Lung (tissue), 17 donors: ENCODE measurements at places on chromosomes 7 and 10.

- DNase-seq = no peak
Measured at GRCh38 chr10:71837098-71837827, 13.8 kb downstream of the PSAP start.

GRCh38 chr7:101501351-101501750, 127.7 kb downstream of the MYL10 start:
- no peak for DNase-seq

- DNase-seq = no peak
Measured at GRCh38 chr7:132882714-132883428, 199.0 kb downstream of the CHCHD3 start.

GRCh38 chr7:135193615-135194081, 17.7 kb downstream of the WDR91 start:
- DNase-seq = no peak

DNA sequence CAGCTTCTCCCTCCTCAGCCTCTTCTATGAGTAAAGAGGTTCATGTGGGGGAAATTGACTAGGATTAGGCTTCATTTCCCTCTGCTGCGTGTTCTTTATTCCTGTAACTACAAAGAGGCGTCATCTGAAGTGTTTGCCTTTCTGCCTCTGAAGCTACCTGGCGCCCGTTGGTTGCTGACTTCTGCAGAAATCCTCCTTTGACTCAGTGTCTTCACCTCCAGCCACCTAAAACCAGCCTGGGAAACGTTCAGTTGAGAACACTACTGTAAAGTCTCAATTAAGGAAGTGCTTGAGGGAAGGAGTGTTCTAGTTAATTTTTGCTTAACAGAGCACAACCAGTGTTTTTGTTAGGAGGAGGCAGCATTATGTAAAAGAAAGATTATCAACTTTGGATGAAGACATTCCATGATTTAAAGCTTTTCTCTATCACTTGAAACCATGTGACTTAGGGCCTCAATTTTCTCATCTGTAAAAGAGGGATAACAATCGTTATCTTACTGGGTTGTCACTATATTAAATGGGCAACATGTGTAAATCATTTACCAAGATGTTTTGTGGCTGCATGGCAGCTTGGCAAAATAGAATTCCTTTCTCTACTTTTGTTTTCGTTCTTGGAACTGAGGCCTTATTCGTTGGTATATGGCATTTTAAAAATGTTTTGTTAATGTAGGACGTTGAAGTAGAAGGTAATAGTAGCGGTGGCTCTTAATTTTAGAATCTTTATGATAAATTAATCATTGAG, 642.9 kb downstream of the SDK1 start:
- DNase-seq = peak; percentile 28

GRCh38 chr10:69748621-69749020, 53.1 kb upstream of the COL13A1 start:
- DNase-seq = no peak

GRCh38 chr10:132786884-132787494, 1.0 kb upstream of the NKX6-2 start:
- no peak for DNase-seq
